ENCODE measurements at places on chromosomes 4 and X.

DNA sequence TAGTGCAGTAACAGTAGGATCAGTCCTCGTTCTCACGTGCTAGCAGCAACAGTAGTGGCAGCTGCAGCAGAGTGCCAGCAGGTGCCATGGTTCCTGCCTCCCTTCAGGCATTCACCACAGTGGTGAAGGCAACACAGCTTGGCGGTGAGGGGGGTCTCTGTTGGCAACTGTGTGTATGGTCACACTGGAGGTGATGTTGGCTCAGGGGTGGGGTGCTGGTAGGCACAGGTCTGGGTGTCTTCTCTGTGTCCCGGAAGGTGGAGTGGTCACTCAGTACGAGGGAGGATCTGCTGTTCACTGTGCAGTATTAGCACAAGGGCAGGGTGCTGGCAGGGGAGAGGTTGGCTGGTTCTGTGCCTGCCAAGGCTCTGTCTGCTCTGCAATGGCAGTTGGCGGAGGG lies 671.8 kb downstream of the CCSER1 start:
- DNase-seq = no peak

DNA sequence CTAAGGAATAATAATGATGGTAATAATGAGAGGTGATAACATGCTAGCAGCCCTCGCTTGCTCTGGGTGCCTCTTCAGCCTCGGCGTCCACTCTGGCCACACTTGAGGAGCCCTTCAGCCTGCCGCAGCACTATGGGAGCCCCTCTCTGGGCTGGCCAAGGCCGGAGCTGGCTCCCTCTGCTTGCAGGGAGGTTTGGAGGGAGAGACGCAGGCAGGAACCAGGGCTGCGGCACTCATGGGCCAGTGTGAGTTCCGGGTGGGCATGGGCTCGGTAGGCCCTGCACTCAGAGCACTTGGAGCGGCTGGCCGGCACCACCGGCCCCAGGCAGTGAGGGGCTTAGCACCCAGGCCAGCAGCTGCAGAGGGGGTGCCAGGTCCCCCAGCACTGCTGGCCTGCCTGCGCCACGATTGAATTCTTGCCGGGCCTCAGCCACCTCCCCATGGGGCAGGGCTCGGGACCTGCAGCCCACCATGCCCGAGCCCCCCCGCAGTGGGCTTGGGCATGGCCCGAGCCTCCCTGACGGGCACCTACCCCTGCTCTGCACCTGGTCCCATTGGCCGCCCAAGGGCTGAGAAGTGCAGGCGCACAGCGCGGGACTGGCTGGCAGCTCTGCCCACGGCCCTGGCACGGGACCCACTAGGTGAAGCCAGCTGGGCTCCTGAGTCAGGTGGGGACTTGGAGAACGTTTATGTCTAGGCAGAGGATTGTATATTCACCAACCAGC lies 7.1 kb upstream of the ADH1C start:
- DNase-seq = no peak

GRCh38 chr4:141705048-141705746 lies 68.8 kb downstream of the IL15 start:
- DNase-seq = no peak

GRCh38 chr4:37890801-37891259 lies at the start of gene TBC1D1:
TSS of gene TBC1D1 (plus strand) at chr4:37891084. CDS start at chr4:37902096, 11,012 bp downstream.
- no peak for DNase-seq

- no peak for DNase-seq
Measured at GRCh38 chr4:73945674-73946449, 36.0 kb downstream of the PF4 start.

GRCh38 chr4:120855307-120856001 lies 67.1 kb downstream of the PRDM5 start:
- no peak for DNase-seq

All from erythroblast (primary cell).